Heart right ventricle (tissue), 16 donors: ENCODE measurements at places on chromosomes 4 and X. TPM values are rescaled to one million over a fixed set of nuclear protein-coding genes. Genes with fewer than 3 reads are reported as not detected.

DNA sequence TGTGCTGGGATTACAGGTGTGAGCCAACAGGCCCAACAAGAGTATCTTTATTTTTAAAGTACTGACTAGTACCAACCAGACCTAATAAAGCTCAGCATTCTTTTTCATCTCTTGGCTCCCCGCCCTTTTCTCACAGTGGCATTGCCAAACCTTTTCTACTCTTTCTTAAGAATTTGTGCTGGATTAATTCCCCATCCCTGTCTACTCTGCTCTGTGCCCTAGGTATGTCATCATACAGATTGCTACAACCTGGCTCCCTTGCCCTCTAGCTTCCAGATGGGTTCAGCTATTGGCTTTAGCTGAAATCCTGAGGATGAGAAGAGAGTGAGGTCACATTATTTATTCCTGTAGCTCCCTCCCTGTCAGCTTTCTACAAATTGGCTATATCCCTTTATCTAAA lies 34.9 kb upstream of the CCNI start:
- no peak for DNase-seq

DNA sequence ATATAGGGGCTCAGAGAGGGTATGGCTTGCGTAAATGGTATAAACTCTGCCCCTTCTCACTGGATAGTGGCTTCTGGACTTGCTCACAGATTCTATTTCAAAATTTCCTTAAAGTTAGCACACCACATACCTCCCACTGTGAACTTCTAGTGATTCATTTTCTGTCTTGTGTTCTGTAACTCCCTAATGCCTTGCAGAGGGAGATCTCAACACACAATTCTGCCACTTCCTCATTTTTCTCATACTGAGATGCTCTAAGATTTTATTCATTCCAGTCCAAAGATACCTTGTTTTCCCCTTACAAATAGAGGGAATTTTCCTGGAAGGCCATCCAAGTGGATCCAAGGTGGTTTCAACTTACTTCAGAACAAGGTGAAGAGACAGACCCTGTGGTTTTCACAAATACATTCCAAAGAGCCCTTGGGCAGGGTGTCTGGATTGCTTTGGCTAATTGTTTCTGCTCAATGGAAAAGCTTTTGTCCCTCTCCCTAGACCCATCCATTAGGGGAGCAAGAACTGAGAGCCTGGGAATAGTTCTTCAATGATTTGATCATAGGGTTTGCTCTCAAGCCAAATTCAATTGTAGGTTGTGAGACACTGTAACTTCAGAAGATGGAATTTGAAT lies 52.1 kb upstream of the CAPN6 start:
- no peak for DNase-seq

Gene MAGEA10
- not detected for total RNA-seq

DNA sequence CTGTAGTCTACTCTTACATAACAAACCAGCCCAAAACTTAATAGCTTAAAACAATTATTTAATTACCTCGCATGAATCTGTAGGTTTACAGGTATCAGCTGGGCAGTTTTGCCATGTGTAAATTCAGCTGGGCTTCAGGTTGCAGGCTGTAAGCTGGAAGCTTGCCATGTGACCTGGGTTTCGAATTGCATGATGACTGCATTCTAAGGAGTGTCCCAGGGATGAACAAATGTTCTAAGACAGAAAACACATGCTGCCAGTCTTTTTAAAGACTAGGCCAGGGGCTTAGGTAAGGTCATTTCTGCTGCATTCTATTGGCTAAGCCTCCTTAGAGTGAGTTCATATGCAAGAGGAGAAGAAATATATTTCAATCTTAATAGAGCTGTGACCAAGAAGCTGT lies 44.8 kb downstream of the GRIA2 start:
- DNase-seq = no peak

Gene JCHAIN
- 55.4 TPM for total RNA-seq

GRCh38 chr4:73251384-73251783 lies 7.2 kb downstream of the ANKRD17 start:
- no peak for DNase-seq

DNA sequence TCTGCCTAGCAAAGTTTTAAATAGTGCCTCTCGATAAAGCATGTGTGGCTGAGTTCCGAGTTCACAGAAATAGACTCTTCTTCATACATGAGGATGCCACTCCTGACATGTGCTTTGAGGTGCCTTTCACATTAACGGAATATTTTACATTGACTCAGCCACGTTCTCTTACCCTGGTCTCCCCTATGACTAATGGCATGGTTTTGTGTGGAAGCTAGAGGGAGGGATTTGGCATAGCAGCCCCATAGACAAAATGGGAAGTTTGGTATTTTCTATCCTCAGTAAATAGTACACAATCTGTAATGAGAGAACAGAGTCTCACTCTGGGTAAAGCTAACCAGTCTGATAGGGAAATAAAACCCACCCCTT lies 68.9 kb downstream of the PCDH19 start:
- no peak for DNase-seq

GRCh38 chrX:40651620-40652223 lies 4.4 kb upstream of the CXorf38 start:
- peak; percentile 55 for DNase-seq

- DNase-seq = no peak
Observed at GRCh38 chrX:41457613-41458192, 10.6 kb downstream of the NYX start.

DNA sequence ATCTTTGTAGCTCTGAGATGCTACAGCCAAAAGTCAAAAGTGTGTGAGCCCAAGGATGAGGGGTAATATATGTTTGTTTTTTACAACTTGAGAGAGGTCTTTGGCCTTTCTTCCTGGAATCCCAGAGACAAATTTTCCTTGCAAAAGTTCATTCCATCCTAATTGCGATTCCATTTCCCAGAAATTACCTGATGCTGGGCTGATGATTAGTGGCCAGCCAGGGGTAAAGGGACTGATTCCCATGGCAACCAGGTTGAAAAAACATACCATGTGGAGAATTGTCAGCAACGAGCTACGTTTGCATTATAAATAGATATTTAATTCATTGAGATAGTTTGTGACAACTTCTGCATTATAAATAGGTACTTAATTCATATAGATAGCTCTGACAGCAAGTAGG lies 17.8 kb downstream of the IGSF1 start:
- DNase-seq = no peak

Gene NEUROG2
- not detected for total RNA-seq

Gene GLRA3
- total RNA-seq = not detected

DNA sequence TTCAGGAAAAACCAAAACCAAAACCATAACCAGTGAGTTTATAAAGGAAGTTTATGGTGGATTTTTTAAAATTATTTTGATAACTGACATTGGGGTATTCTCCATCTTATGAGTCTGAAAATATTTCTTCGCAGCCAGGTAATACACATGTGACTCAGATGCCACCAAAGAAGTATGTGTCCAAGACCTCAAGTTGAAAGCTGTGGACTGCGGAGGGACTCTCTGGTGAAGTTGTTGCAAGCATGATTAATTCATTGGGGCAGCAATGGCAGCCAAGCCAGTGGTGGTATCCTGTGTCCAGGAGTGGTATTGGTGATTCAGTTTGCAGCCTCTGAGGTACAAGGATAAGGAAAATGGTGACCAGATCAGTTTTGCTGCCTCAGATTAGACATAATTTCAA lies 14.0 kb upstream of the ADH5 start:
- no peak for DNase-seq

- no peak for DNase-seq
Observed at GRCh38 chr4:74376888-74377483, 12.0 kb downstream of the EREG start.

Gene DUX4
- not detected for total RNA-seq

- DNase-seq = no peak
Observed at GRCh38 chr4:56128213-56128612, 179.5 kb downstream of the CEP135 start.

DNA sequence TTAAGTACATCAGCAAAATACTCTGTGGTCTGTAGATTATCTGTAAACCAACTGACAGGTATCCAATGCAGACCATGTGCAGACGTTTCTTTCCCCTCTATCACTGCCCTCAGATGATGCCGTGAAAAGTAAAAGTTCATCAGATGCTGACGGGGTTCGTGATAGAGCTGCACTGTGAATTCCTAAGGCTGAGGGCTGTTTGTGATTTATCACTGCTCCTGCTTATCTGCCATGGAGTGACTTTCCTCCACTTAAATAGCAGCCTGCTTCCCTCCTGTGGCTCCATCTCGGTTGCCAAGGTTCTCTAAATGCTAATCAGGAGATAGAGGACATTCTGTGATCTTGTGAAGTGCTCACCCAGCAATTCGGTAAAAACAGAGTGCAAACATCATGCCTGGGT lies 89.3 kb upstream of the SRD5A3 start:
- no peak for DNase-seq

DNA sequence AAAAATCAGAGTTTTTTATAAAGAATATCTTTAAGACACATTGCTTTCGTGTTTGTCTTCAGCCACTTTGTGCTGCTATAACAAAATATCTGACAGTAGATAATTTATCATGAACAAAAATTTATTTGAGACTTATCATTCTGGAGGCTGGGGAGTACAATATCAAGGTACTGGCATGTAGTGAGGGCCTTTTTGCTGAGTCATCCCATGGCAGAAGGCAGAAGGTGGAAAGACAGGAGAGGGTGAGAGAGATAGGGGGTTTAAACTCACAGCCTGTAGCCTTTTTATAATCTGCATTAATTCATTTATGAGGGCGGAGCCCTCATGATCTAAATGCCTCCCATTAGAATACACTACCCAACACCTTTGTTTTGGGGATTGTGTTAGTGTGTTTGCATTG lies 431.2 kb upstream of the FAM47C start:
- no peak for DNase-seq

- peak; percentile 7 for DNase-seq
Observed at GRCh38 chr4:116343809-116344208, 741.6 kb downstream of the TRAM1L1 start.
